ENCODE measurements at places on chromosomes 4 and X. TPM values are rescaled to one million over a fixed set of nuclear protein-coding genes. Genes with fewer than 3 reads are reported as not detected.

Gene RIBC1
- total RNA-seq = 1.6 TPM

DNA sequence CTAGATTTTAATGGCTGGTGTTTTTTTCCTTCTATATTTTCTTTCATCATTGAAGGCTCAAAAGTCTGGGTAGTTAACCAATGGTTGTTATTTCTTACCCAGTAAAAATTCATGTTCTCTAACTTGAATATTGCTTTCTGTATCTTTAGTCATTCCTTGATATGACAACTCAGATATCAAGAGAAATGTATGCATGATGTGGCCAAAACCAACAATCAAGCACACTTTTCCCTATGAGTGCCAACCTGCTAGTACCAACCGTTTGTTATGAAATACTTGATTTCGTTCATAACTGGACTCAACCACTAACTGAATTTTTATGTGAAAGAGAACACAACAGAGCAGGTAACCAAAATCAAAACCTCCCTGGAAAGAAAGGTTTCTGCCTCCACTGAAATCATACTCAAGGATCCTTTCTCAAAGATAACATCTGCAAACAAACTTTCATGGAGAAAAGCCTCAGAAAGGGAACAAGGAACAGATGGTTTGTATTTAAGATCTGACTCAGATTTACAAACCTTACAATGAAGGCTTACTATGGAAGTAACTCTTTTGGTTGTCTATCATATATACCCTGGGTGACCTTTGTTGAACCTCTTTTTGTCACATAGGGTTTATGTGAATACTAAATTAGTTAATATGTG, 8.3 kb upstream of the VEGFC start:
- DNase-seq = peak; percentile 80

DNA sequence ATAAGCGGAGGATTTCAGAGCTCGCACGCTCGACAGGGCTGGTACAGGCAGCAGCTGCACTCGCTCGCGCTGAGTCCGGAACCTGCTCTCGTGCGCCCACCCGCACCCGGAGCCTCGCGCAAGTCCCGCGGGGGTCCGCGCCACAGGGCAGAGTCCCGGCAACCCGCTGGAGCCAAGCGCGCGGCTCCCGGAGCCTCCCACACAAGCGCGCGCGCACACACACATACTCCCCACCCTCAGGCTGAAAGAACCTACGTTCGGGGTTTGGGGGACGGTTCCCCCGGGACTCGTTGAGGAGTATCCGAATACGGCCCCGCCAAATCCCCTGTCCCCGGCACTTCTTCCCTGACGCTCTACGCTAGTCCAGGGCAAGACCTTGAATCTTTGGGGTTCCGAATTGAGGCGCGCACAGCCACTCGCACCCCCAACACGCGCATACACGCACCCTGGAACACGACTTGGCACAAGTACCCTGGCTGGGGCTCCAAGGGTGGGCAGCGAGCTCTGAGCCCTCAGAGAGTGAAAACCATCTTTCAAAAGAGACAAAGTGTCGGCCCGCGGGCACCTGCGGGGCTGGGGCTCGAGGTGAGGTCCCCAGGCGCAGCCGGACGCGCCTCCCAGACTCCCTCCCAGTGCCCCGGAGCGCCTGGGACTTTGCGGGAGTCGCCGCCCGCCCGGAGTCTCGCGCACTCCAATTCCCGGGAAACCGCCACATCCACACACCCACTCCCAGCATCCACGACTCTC, 952 bp downstream of the ANOS1 start:
- DNase-seq = no peak

- DNase-seq = no peak
Measured at GRCh38 chr4:133102612-133103409, 46.3 kb upstream of the PCDH10 start.

Measured in RPMI7951 (cell line).